ENCODE measurements at places on chromosomes 5 and 9.

GRCh38 chr5:72770266-72770665 lies 46.2 kb upstream of the TNPO1 start:
- no peak for DNase-seq

DNA sequence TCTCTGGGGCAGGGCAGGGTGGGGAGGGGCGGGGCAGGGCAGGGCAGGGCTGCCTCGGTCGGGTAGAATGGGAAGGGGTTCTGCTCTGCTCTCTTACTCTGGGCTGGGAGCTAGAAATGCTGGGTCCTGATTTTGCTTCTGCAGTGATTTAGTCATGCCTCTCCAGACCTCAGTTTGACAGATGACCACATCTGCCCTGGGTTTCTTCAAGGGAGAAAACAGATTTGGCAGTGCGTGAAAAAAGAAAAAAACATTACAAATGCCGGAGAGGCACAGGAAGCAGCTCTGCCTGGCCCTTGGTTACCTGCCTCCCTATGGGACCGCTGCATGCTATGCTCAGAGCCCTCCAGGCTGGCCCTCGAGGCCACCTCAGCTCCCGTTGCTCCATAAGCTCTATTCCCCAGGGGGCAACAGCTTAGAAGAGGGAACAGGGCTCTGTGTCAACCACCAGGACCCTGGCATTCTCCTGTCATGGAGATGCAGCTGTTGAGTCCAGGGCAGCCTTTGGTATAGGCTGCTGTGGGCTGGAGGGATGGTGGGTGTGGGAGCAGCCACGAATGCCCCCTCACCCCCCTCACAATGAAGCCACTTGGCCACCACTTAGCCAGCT lies 53.2 kb upstream of the UBTD2 start:
- no peak for DNase-seq

GRCh38 chr5:103425686-103426454 lies 136.7 kb downstream of the NUDT12 start:
- no peak for DNase-seq

DNA sequence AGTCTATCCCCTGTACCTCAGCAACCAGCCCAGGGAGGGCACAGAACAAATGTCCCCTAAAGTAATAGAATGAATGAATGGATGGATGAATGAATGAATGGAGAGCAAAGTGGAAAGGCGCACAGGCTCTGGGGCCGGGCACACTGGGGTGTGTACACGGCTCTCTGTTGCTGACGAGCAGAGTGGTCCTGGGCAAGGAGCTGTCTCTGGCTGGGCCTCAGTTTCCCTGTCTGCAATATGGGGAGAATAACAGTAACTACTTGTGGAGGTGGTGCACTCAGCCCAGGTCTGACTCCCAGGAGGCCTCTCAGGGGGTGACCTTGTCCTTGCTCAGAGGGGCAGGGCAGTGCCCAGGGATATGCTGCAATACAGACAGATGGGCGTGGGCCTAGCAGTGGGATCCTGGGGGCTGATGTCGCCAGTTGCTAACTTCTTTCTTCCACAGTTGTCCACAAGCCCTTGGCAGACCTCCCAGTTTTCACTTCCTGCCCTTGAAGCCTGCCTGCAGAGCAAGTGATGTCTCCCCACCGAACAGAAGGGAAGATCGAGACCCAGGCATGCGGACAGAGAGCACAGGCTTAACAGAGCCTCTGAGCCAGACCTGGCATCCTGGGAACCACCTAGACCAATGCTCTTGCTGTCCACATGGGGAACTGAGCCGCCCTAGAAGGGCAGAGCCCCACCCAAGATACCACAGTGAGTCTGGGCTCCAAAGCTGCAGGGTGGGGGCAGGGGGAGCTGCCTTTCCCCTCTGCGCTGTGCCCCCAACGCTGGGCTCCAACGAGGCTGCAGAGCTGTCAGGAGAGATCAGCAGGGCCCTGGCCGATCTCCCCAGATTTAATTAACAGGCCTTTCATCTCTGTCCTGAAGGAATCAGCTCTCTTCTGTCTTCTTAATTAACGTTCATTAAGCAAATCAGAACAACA lies 13.6 kb upstream of the LAMC3 start:
- no peak for DNase-seq

DNA sequence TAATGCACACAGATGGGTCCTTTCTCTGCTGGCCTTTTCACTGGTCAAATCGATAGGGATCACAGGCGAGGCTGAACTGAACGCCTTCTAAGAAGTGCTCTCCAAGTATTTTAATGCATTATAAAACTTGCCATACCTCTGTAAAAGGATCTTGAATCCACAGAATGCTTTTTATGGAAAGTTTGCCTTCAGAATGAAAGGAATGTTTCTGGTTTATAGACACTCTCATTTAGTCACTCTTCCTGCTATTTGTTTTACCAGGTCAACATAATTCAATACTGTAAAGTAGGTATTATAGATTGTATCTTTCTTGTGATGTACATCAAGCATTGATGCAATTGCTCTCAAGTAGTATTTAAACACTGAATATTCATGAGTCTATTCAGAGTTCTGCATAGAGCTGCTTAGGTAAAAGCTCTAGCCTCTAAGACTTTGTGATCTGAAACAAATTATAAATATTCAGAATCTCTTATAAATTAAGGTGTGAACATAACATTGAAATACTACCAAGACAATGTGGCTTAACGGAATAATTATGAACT lies 308.4 kb downstream of the ISL1 start:
- DNase-seq: no peak

GRCh38 chr9:95770653-95771131 lies 104.8 kb upstream of the ERCC6L2 start:
- DNase-seq: no peak

DNA sequence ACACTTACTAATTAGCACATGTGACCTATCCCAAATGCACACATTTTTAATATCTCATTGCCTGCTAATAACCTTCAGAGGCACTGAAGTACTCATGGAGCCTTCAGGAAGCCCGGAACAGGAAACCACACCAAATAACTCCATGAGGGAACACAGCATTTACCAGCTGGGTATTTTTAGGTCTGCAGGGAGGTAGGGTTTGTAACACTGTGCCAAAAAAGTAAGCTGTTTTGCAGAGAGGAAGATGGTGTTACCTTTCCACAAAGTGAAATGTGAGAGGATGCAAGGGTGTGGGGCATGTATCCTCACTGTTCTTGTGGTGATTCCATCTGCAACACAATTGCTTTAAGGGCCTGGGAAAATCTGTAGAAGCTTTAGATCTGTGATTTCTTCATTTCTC lies 64.4 kb downstream of the NUDT12 start:
- DNase-seq: no peak

GRCh38 chr9:69476016-69476415 lies 151.0 kb downstream of the ENTREP1 start:
- no peak for DNase-seq

DNA sequence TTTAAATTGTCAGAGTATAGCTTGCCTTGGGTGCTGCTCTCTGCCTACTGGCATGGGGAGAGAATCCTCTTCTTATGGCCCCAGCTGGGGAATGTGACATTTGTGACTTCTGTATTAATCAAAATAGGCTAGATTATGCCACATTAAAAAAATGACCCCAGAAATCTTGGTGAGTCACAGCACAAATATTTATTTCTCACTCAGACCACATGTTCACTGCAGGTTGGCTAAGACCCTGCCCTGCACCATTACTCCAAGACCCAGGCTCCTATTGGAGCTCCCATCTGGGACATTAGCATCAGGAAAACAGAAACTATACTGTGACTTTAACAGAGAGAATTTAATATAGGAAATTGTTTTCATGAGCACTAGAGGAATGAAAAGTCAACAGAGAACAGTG lies 16.6 kb upstream of the WHRN start:
- DNase-seq: no peak

- DNase-seq: no peak
These were observed 176.6 kb downstream of the ZDHHC21 start for GRCh38 chr9:14516656-14517055.

- DNase-seq: no peak
These were observed 210.8 kb downstream of the FGF10 start for GRCh38 chr5:44178414-44178813.

DNA sequence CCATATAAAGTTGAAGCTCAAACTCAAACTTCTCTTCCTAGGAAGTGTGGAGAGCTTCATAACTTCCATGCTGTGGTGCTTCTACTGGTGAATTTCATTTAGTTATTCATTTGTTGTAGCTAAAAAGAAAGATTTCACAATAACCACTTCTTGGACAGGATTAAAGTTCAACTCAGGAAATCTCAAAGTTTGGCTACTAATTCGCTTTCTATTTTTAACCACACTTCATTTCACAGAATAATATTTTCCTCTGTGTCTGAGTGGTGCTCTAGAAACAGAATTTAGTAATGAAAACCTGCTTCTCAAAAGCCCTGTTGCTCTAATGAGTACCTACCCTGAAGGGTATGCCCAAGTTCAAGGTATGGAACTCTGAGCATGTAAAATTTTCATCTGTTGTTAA lies 73.9 kb downstream of the ACTBL2 start:
- DNase-seq: no peak
